ENCODE measurements at places on chromosomes 13 and 19.

DNA sequence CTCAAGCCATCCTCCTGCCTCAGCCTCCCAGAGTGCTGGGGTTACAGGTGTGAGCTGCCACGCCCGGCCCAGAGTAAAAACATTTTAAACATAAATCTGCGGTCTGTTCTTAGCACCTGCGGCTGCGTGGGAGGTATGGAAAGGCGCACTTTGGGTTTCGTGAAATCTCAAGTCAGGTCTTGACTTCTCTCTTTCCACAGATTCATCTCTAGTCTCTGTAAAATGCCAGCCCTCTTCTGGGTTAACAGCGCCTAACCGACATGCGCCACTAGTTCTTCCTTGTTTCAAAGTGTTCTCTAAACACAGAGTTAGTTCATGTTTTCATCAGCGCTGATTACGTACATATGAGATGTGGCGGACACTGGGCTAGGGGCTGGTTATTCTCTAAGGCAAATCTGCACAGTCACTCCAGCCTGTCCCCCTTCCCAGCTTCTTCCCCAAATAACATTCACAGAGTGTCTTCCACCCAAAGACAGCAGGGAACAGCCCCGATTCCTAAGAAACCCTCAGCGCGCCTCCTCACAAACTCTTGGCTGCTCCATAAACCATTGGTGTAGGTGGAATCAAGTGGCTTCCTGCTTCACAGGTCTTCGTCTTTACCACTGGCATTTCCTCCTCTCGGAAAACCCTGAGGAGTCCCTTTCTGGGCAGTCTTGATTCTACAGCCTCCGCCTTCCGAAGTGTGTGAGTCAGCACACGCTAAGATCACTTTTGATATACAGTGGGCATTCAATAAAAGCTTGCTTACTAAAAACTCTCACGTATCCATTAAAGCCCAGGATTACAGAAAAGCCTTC, 1.4 kb downstream of the PARP4 start:
- no peaks in the 10 kb centered on the region for H3K36me3 ChIP-seq
- DNase-seq = peak; percentile 89
- no peak overlapping the region for H3K27ac ChIP-seq
- H3K4me1 ChIP-seq = peaks cover 5% of the 10 kb centered on the region

DNA sequence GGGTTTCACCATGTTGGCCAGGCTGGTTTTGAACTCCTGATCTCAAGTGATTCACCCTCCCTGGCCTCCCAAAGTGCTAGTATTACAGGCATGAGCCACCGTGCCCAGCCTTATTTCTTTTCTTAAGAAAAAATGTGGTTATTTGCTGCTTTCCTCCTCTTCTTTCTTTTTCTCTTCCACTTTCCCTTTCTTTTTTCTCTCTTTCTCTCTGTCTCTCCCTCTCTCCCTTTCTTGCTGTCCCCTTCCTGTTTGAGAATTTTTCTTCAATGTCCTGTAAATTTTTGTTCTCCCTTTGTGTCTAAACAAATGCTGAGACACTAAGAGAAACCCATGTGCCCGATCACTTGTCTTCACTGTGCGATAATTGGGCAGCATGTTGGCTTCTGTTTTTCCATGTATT, 2.2 kb downstream of the LEUTX start:
- no peak overlapping the region for H3K4me3 ChIP-seq
- no peak overlapping the region for H3K27ac ChIP-seq
- no peaks in the 10 kb centered on the region for H3K36me3 ChIP-seq
- no peaks in the 10 kb centered on the region for H3K4me1 ChIP-seq
- no peak for DNase-seq
- H3K27me3 ChIP-seq = no peaks in the 10 kb centered on the region

GRCh38 chr19:3494559-3494958, 5.9 kb downstream of the DOHH start:
- H3K27me3 ChIP-seq = no peaks in the 10 kb centered on the region
- H3K4me3 ChIP-seq = no peak overlapping the region
- H3K36me3 ChIP-seq = peaks cover 8% of the 10 kb centered on the region

- peak overlapping the region; percentile 49 for H3K4me3 ChIP-seq
- DNase-seq = peak; percentile 30
- H3K36me3 ChIP-seq = no peaks in the 10 kb centered on the region
- no peaks in the 10 kb centered on the region for H3K27me3 ChIP-seq
- peak overlapping the region; percentile 87 for H3K27ac ChIP-seq
These were observed 964 bp downstream of the SPINT2 start for GRCh38 chr19:38265213-38265861.

- DNase-seq = no peak
- H3K36me3 ChIP-seq = no peaks in the 10 kb centered on the region
- peaks cover 4% of the 10 kb centered on the region for H3K27me3 ChIP-seq
These were observed 94.3 kb downstream of the INSR start for GRCh38 chr19:7199613-7200533.

Data from cardiac muscle cell (in vitro differentiated cells and primary cell).